ENCODE measurements at places on chromosomes 16 and 17. TPM values are rescaled to one million over a fixed set of nuclear protein-coding genes. Genes with fewer than 3 reads are reported as not detected.

GRCh38 chr16:85381738-85382592 is 231.2 kb upstream of the GSE1 start:
- H3K27ac ChIP-seq = no peak overlapping the region
- DNase-seq = peak; percentile 64
- H3K36me3 ChIP-seq = no peaks in the 10 kb centered on the region
- no peak overlapping the region for H3K4me3 ChIP-seq
- no peaks in the 10 kb centered on the region for H3K27me3 ChIP-seq

The NPIPB9 gene
- 2.8 TPM for total RNA-seq

DNA sequence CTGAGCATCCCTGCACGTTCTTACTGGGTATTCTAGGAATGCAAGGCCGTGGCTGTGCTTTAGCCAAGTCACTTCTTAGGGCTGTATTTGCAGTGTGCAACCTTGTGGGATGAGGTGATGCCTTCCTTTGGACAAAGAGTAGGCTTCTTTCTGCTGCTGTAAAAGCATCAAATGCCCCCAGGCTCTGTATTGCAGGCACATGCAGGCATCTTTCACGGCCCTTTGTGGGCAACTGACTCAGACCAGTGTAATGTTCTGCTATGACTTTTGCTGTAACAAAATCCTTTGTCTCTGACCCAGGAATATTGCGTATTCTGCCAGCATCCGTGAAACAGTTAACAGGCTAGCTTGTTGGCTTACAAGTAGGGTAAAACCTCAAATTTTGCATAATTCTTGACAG is 30.9 kb upstream of the GCSH start:
- no peaks in the 10 kb centered on the region for H3K27me3 ChIP-seq
- H3K4me3 ChIP-seq = no peak overlapping the region
- H3K27ac ChIP-seq = no peak overlapping the region
- no peaks in the 10 kb centered on the region for H3K4me1 ChIP-seq
- no peak for DNase-seq

The NUPR1 gene
- total RNA-seq = 8.0 TPM

- H3K4me3 ChIP-seq = peak overlapping the region; percentile 90
- H3K4me1 ChIP-seq = no peaks in the 10 kb centered on the region
- no peaks in the 10 kb centered on the region for H3K27me3 ChIP-seq
Observed at GRCh38 chr17:82519971-82520903, 705 bp downstream of the FOXK2 start.

- no peak overlapping the region for H3K27ac ChIP-seq
- no peaks in the 10 kb centered on the region for H3K36me3 ChIP-seq
- peak; percentile 61 for DNase-seq
- peaks cover under 1% of the 10 kb centered on the region for H3K27me3 ChIP-seq
- H3K4me1 ChIP-seq = peaks cover 9% of the 10 kb centered on the region
- no peak overlapping the region for H3K4me3 ChIP-seq
Observed at GRCh38 chr17:7956228-7956965, 24.4 kb downstream of the CNTROB start.

DNA sequence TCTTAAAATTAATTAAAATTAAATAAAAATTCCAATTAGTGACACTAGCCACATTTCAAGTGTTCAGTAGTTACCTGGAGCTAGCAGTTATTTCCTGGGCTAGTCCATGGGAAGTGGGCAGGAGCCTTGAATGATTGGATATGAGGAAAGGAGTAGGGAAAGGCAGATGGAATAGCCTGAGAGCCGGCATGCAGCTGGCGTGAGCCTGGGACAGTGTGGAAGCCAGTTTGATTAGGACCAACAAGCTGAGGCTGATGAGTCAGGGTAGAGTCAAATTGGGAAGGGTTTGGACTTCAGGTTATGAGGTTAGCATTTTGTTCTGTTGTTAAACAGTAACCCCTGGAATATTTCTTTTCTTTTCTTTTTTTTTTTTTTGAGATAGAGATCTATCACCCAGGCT is 15.3 kb upstream of the GNA13 start:
- H3K36me3 ChIP-seq = no peaks in the 10 kb centered on the region
- no peak overlapping the region for H3K4me3 ChIP-seq
- no peak for DNase-seq
- no peak overlapping the region for H3K27ac ChIP-seq
- peaks cover 9% of the 10 kb centered on the region for H3K4me1 ChIP-seq
- no peaks in the 10 kb centered on the region for H3K27me3 ChIP-seq

Measured in lung (tissue), 17 donors.